Cortex of kidney (tissue), 1 donor: ENCODE measurements at places on chromosomes 1 and 21.

DNA sequence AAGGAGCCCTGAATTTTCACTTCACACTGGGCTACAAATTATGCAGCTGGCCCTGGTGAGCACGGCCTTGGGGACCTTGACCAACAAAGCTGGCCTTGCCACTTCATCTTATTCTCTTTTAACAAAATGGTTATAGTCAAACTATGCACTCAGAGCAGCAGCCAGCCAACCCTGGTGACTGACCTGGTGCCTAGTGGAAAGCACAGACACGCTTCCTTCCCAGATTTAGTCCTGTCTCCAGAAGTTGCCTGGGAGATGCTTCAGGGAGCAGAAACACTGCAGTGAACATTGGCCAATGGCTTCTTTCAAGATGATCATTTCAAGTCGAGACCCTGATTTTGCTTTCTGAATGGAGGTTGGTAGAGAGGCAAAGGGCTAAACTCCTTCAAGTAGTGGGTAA is 249.3 kb downstream of the SIPA1L2 start:
- DNase-seq, result no peak

DNA sequence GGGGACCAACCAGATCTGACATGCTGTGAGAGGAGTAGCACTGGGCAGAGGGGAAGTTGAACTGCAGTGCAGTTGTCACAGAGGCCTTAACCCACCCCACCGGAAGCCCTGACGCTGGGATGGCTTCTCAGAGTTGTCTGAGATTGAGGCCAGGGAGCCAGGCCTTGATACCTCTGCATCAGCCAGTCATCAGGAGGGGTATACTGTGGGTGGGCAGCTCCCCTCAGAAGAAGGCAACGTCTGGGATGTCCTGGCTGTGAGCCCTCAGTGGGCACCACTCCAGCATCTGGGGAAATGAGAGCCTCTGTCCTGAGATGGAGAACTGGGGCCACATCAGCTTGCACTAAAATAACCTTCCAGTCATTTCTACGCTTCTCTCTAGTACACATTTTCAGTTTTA is 47.9 kb upstream of the BCAR3 start:
- no peak for DNase-seq

- DNase-seq, result no peak
Observed at GRCh38 chr1:66929146-66929688, 4.4 kb downstream of the MIER1 start.

DNA sequence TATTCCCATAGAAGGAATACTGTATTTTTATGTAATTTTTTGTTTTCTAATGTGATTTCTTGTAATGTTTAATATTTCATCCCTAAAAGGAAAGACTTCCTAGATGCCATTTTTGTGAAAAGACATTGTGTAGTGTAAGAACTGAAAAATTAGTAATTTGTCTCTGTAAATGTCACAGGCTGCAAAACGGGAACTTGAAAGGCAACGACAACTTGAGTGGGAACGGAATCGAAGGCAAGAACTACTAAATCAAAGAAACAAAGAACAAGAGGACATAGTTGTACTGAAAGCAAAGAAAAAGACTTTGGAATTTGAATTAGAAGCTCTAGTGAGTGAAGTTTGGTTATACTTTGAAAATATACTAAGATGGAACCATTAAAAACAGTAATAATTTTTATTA is 132.2 kb downstream of the ITSN1 start:
- no peak for DNase-seq

DNA sequence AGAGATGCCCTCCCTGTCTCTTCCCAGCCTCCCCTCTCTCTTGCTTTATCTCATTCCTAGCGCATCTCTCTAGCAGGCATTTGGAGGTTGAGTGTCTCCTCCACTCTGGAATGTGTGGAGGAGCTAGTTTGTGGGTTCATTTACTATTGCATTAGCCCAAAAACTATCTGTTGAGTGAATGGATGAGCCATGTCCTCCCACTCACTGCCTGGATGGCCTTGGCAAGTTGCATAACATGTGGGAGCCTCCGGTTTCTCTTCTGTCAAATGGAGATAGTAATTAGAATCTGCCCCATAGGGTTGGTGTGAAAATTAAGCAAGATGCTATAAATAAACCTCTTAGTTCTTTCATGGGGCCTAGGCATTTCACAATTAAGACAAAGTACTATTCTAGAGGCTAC is 181.8 kb downstream of the KAZN start:
- DNase-seq, result no peak

DNA sequence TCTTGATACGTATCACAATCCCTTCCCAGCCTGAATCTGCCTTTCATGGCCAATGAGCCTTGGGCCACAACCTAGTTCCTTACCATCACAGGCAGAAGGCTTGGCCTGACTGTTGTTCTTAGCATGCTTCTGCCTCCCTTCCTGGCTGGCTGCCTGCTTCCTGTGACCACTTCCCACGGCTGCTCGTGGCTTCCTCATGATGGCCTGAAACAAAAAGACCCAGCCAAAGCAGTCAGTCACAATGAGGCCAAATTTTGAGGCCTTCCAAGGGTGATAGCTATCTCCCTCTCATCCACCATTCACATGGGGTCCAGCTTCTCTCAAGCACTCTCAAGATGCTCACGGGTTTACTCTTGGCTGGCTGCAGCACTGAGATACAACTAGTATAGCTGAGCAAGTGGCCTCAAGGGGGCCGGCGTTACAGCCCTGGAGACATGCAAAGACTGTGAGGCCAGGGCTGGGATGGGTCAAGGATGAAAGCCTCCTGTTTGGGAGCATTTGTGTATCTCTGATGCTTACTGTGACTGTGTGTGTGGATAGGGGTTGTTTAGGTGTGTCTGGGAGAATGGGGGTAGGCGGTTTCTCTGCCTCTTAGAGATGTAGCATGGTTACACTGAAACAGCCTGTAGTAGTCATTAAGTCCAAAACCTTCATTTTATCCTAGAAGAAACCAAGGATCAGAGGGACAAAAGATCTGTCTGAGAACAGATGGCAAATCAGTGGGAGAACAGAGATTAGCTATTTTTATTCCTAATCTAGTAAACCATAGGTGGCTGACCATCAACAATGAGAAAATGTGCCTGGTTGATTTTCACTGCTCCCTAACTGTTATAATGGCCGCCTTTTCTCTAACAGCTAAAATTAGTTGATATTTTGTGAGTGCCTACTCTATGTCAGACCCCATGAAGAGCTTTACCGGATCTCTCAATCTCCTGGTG is 5.4 kb upstream of the TOE1 start:
- no peak for DNase-seq

- DNase-seq, result no peak
Observed at GRCh38 chr1:5770981-5771765, 221.1 kb downstream of the NPHP4 start.

GRCh38 chr1:215710036-215710898 is 143.2 kb downstream of the KCTD3 start:
- DNase-seq, result no peak

GRCh38 chr1:167064621-167065020 is 25.6 kb downstream of the GPA33 start:
- no peak for DNase-seq

DNA sequence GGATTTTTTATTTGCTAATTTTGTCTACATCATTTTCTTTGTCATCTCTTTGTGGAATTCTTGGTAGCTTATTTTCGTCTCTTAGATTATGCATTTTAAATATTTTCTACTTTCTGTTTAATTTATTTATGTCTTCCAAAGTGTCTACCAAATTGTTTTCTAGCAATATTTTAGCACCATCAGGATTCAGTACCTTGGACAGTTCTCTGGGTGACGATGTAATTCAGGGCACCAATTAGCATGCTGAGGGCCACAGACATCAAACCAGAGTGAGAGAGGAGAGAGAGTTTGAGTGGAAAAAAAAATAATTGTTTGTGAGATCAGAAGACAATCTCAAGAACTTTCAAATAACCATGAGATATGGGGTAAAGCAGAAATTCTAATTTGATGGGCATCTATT is 169.8 kb upstream of the CXADR start:
- no peak for DNase-seq

DNA sequence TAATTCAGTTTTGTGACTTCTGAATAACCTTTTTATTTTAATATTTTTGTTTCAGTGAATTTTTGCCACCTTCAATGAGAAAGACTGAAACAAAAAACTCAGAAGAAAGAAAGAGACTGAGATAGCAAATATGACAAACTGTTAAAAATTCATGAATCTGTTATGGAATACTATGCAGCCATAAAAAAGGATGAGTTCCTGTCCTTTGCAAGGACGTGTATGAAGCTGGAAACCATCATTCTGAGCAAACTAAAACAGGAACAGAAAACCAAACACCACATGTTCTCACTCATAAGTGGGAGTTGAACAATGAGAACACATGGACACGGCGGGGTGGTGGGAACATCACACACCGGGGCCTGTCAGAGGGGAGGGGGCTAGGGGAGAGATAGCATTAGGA is 193.4 kb upstream of the FGGY start:
- no peak for DNase-seq

DNA sequence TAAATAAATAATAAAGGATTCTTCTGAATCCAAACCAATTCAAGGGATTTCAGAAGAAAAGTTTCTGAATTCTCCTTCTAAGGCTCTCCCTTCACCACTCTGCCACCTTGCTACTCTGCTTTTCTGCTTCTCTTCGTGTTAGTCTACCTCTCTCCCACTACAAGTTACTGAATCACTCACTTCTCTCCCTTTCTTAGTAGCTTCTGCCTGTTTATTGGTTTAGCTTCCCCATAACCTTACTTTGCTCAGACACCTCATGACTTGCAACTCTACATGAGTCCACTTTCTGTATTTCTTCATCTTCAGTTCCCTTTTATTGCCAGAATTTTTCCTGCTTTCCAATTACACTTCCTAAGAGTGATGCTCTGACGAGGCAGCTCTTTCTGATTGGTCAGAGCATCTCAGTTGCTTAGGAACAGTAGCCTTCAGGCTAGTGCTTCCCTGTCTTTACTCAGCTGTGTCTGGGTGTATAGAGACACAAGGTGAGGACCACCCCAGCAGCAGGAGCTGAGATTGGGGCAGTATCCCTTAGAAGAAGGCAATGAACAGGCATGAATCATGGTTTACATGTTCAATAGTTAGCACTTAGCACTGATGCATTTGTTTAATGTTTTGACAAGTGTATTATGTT is 144.6 kb downstream of the SLC30A10 start:
- no peak for DNase-seq

DNA sequence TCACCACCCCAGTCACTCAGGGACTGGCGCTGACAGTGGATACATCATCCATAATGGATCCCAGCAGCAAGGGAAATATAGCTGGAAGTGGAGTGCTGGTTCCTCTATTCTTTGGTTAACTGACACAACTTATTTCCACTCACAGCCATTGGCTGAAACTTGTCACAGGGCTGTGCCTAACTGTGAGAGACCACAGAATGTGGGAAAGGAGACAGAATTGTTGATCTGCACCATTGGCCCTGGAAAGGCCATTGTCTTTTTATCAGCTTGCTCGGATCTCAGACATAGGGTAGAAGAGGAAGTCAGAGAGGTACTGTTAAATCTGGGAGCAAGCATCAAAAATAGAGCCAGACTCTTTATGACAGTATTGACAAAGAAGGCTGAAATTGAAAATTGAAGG is 451.3 kb downstream of the AJAP1 start:
- no peak for DNase-seq
